Mesendoderm (in vitro differentiated cells): ENCODE measurements at places on chromosomes 3 and 15.

DNA sequence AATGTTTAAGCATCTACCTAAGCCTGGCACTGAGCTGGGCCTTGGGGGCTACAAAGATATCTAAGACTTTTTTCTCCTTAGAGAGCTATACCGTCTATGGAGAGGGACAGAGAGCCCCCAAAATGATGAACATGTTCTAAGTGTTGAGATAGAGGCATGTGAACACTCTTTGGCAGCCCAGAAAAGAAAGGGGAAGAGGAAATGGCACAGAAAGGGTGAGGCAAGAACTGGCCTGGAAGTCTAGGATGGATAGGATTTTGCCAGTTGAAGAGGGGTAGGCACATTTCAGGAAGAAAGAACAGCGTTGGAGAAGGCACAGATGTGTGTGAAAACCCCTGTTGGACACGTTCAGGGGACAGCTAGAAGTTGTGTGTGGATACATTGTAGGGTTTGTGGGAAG, 276.2 kb upstream of the LRRFIP2 start:
- peaks cover 4% of the 10 kb centered on the region for H3K4me1 ChIP-seq
- no peak overlapping the region for H3K27ac ChIP-seq
- no peak overlapping the region for H3K4me3 ChIP-seq
- peaks cover 6% of the 10 kb centered on the region for H3K27me3 ChIP-seq
- no peak for DNase-seq
- H3K36me3 ChIP-seq: no peaks in the 10 kb centered on the region

DNA sequence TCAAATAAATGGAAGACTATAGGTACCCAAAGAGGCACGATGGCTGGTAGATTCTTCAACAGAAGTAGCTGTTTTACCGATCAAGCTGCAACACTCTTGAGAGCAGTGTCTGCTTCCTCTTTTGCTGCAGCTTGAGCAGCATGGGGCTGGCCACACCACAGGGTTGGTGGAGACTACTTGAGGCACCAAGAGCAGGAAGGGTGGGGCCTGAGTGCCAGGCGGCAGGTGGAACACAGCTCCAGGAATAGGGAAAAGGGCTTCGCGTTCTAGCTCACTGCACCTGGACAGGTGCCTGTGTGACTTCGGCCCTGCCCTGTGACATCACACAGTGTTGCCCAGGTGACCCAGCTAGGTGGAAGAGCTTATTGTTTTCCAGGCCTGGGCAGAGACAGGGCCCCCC, at the start of gene CCDC33:
TSS of gene CCDC33 (plus strand) at position 365 of the 400 bp plus-strand sequence. CDS start 394 bp downstream, outside the sequence.
- DNase-seq: no peak
- peaks cover 14% of the 10 kb centered on the region for H3K4me1 ChIP-seq
- H3K27me3 ChIP-seq: no peaks in the 10 kb centered on the region
- no peak within 1 kb of the TSS for H3K4me3 ChIP-seq
- no peak within 1 kb of the TSS for H3K27ac ChIP-seq

DNA sequence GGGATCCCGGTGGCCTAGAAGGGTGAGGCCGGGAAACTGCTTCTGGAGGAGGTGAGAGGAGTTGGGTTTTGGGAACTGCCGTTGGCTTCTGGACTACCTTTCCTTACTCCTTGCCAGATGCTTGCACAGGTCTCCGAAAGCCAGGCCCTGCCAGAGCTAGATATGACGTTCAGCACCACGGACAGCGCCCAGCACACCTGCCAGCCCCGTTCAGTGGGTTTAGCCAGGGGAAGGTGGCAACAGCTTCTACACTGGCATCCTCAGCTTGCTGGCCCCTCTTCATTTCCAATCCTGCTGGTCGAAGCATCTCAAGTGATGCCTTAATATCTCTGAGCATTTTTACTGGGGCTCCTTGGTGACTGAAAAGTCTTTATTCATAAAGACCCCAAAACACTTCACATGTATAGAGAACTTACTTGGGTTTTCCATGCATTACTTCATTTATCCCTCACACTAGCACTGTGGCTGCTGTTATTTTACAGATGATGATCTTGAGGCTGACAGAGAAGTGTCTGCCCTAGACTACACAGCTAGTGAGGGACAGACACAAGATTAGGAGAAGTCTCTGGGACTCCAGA, 21.9 kb downstream of the HCN4 start:
- H3K27ac ChIP-seq: no peak overlapping the region
- H3K4me3 ChIP-seq: no peak overlapping the region
- H3K36me3 ChIP-seq: no peaks in the 10 kb centered on the region
- H3K27me3 ChIP-seq: no peaks in the 10 kb centered on the region
- H3K4me1 ChIP-seq: no peaks in the 10 kb centered on the region
- DNase-seq: peak; percentile 74

GRCh38 chr3:140420621-140421357, 257.1 kb upstream of the TRIM42 start:
- H3K4me3 ChIP-seq: no peak overlapping the region
- no peaks in the 10 kb centered on the region for H3K36me3 ChIP-seq
- H3K4me1 ChIP-seq: no peaks in the 10 kb centered on the region
- peak; percentile 27 for DNase-seq
- H3K27ac ChIP-seq: no peak overlapping the region

GRCh38 chr3:180246688-180247195, 210.0 kb upstream of the PEX5L start:
- no peaks in the 10 kb centered on the region for H3K27me3 ChIP-seq
- DNase-seq: peak; percentile 1
- H3K4me3 ChIP-seq: no peak overlapping the region
- H3K36me3 ChIP-seq: no peaks in the 10 kb centered on the region
- no peak overlapping the region for H3K27ac ChIP-seq

DNA sequence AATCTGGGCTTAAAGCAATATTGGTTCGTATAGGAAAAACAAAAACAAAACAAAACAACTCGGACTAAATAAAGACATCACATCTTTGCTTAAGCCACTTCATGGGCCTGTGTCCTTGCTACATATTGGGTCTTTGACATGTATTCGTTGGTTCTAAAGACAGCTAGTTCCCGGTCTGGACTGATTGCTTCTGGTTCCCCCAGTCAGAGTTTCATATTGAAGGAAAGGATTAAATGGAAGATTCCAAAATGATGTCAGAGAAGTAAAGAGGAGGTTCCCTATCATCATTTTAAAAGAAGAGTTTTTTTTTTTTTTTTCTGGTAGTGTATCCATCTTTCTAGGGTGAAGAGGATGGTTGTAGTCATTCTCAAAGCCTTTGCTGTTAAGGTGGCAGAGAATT, 2.3 kb downstream of the OXSR1 start:
- no peak for DNase-seq
- no peaks in the 10 kb centered on the region for H3K27me3 ChIP-seq
- H3K4me1 ChIP-seq: no peaks in the 10 kb centered on the region
- no peak overlapping the region for H3K4me3 ChIP-seq
- H3K27ac ChIP-seq: no peak overlapping the region

- no peak overlapping the region for H3K4me3 ChIP-seq
- DNase-seq: no peak
- H3K27ac ChIP-seq: no peak overlapping the region
- H3K36me3 ChIP-seq: no peaks in the 10 kb centered on the region
Measured at GRCh38 chr15:101439285-101439919, 50.1 kb downstream of the PCSK6 start.
